Activated naive CD8-positive, alpha-beta T cell treated with anti-CD3 and anti-CD28 coated beads, Interleukin-2, amount 50 U/mL, for 24 hours (primary cell): ENCODE measurements at places on chromosomes 1 and 21.

DNA sequence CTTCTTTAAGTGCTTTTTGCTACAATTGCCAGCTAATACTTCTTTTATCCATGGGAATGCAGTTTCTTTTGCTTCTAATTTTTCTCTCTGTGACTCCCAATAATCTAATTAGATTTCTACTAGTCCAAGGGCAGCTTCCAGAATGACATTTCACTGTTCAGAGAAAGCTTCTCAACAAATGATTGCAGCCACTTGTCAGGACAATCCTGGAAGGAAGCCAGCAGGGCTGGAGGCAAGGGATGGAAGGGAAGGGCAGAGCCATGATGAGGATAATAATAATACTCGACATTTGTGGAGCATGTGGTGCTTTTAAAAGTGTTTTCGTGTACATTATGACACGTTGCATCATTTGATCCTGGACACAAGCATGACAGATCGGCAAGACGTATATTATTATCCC is 19.4 kb downstream of the F11R start:
- no peak for DNase-seq

GRCh38 chr1:229164836-229165735 is 105.8 kb upstream of the RAB4A start:
- DNase-seq: no peak

GRCh38 chr1:1106510-1107221 is 9.2 kb downstream of the C1orf159 start:
- DNase-seq: no peak

DNA sequence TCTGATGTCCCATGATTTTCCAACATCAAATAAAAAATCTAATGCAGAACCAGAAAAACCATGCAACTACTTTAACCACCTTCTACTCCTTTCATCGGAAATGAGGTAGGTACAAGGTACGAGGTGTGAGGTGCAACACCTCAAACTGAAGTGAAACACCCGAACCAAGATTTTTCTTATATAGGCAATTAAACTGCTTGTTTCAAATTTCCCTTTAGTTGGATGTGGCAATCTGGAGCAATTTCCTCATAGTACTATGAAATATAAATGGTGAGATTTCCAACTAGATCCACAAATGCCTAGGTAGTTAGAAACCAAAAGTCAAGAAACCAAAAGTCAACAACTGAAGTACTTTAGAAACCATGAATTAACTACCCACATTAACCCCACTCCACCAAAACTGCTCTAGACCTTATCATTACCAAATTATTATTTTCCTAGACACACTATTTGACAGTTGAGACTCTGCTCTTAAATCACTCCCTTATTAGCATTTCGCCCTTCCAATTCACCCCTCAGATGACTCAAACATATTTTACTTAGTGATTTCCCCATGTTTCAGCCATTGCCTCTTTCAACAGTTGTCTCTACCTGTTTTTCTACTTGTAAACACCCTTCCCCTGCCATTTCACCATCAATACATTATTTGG is 37.8 kb downstream of the FUBP1 start:
- no peak for DNase-seq

DNA sequence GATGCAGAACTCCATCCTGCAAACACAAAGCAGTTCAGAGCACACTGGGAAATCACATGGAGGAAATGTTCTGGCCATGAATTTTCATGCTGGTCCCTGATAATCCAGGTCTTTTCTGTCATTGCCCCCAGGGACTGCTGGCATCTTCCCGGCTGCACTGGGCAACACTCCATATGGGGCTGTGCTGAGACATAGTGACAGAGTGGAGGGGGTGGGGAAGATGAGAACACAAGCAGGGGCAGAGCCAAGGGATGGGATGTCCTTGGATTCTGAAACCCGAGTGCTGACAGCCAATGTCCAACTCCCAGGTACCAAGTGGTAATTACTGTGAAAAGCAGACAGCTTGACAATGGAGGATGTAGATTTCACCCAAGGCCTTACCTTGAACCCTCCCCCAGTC is 185.7 kb downstream of the HIVEP3 start:
- DNase-seq: no peak
